ENCODE measurements at places on chromosomes 11 and 22.

DNA sequence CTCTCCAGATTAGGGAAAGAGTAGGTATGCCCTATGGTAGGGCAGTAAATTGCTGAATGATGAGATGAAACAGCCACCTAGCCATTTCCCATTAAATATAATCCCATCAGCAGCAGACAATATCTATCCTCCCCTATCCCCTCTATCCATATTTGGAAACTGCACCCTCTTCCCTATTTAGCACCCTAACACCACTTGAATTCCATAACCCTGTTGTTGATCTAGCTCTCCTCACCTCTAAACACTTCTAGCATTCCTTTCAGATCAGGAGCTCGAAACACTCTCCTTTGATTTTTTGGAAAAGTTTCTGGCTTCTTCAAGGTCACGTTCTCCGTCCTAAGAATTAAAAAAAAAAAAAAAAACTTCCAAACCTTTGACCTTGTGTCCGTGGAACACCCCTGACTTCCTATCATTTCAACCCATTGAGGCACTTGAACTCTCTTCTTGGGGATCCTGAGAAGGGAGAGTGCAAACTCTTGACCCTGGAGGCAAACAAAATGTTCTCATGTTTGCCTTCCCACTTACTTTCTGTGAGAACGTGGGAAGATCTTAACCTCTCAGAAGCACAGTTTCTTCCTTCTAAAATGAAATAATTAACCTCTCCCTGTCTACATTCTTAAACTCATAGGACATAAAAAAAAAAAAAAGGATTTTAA, 19.0 kb downstream of the TRIM5 start:
- no peak for DNase-seq

GRCh38 chr11:72940417-72940816, 126.2 kb downstream of the ATG16L2 start:
- no peak for DNase-seq

DNA sequence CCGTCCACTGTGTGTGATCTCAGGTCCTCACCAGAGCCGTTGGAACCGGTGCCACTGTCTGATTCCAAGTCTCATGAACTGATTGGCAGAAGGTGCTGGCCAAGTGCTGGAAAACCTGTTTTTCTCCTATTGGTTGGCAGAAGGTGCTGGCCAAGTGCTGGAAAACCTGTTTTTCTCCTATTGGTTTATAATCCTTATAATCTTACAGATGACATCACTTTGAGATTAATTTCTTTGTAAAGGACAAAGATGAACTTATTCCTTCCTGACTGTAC, 1106.3 kb downstream of the BRD1 start:
- DNase-seq, result no peak

- DNase-seq, result no peak
Measured at GRCh38 chr22:49825944-49826602, 1.6 kb downstream of the BRD1 start.

DNA sequence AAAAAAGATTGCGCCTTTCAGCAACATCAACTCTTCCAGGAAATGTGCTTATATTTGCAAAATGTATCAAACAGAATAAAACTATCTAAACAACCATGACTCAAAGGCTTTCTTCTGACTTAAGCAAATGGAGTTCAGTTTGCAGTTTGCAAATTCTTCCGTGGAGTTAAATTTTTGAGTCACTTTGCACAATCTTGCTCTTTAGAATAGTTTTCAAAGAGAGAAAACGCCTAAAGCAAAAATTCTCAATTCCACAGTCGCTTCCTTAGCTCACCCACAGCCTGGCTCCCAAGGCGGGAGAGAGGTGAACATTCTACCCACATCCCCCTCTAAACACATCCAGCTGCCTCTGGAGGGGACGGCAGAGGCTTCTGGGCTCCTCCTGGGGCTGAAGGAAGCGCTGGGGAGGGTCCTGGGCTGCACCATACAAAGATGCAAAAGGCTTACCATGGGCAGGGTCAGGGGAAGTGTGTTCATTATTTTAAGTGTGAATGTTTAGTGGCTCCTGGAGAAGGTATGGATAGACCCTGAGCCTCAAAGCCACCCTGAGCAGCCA, 1487.3 kb downstream of the TBC1D22A start:
- DNase-seq, result no peak

GRCh38 chr11:94759522-94759921, 8.6 kb upstream of the AMOTL1 start:
- DNase-seq, result no peak
